Adipocyte (in vitro differentiated cells): ENCODE measurements at places on chromosomes 5 and 9.
A peak's percentile ranks its signal among the peaks of the same experiment; 100 is the strongest.

DNA sequence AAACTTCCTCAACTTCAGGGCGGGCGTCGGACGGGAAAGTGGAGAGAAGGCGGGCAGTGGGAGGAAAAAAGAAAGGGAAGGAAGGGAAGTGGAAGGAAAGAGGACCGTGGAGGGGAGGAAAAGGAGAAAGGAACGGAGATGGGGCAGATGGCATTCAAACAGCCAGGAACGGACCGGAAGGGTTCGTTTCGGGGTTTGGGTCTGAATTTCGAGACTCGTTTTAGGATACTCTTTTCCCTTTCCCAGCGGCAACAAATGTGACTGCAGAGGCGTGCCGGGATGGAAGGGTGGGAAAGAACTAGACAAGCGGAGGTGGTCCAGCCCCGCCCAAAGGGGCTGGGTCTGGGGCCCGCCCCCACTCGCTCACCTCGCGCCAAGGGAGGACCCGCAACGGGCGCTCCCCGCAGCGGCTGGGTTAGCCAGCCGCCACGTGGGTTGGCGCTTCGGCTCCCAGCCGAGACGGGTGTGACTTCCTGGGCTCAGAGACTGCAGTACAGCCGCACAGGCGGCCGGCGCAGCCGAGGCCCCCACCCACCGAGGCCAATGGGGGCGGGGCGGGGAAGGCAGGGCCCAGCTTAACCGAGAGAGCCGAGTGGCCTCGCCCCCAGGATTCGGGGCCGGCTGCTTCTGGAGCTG lies 2.7 kb downstream of the VCAN start:
- peak; percentile 94 for DNase-seq

- no peak for DNase-seq
Measured at GRCh38 chr5:173001229-173001841, 17.8 kb downstream of the ATP6V0E1 start.

- peak; percentile 12 for DNase-seq
Measured at GRCh38 chr9:34809504-34810186, 99.7 kb upstream of the CCL21 start.

DNA sequence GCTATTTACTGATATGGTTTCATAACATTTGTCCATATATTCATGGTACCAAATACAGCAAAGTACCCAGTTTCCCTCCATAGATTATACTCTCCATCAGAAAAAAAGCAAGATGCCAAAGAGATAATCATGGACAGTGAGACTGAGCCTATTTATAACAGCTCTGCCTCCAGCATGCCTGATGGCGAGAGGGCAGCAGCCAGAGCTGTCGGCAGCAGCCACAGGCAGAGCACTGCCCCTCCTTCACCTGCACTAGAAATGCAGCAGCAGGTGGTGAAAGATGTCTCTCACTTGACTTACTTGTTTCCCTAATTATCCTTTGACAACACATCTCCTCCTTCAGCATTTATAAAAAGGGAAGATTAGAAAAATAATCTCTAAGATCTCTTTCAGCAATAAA lies 32.4 kb downstream of the CTNNAL1 start:
- no peak for DNase-seq

GRCh38 chr5:59599729-59600128 lies 293.8 kb downstream of the PDE4D start:
- no peak for DNase-seq

DNA sequence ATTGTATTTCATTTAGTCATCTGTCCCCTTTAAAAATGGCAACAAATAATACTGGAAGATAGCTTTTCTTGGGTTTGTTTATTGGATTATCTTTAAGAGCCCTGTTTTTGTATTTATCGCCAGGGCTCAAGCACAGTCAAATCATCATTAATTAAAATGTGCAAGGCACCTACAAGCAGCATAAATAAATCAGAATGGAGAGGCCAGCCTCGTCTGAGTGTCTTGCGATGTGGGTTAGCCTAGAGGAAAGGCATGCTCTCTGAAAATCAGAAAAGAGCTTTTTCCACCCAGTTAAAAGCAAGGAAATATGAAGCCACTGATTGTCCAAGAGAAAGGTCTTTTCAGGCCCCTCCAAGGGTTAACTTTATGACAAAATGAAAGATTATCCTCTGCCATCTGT lies 31.8 kb downstream of the ZFAND5 start:
- no peak for DNase-seq

DNA sequence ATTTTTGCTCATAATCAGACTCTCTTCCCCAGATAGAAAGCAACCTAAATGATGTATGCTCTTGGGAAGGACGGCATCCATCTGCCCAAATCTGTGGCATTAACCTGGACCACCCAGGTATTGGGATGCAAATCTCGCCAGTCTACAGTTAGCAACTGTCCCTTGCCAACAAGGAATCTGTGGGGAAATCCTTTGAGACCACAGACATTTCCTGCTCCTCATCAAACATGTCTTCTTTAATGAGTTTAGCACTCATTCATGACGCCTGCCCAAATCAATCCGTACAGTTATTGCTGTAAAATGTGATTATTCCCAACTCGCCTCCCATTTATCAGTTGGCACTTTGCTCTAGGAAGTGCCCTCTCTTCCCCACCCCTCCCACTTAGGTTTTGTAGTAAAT lies 7.8 kb downstream of the ROR2 start:
- no peak for DNase-seq

DNA sequence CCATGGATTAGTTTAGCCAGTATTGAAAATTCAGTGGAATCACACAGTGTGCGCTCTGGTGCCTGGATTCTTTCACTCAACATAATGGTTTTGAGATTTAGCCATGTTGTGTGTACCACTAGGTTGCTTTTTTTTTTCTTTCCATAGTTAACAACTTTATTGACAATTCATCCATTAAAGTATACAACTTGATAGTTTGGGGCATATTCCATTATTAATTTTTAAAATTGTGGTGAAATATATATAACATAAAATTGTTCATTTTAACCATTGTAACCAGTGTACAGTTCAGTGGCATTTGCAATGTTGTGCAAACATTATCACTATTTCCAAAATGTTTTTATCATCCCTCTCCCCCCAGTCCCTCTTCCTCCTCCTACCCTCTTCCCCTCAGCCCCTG lies 35.2 kb downstream of the ANKRD33B start:
- DNase-seq: no peak

GRCh38 chr5:4572311-4573100 lies 567.6 kb upstream of the ADAMTS16 start:
- DNase-seq: no peak

GRCh38 chr5:26553079-26553478 lies 485.3 kb downstream of the CDH9 start:
- DNase-seq: no peak

DNA sequence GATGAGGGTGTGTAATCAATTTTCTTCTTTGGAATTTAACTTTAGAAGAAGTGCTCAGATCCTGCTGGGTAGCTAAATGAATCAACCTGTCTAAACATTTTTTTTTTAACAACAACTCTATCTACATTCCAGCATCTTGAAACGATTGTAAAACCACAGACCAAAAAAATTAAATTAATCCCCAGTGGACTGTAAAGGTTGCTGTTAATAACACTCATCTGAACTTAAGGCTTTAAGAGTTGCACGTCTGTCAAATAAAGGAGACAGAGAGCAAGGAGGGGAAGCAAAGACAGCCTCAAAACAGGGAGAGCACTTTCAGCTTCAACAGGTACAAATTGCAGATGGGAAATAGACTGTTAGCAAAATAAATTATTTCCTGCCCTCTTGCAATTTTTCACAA lies 548.5 kb downstream of the DTWD2 start:
- peak; percentile 37 for DNase-seq

DNA sequence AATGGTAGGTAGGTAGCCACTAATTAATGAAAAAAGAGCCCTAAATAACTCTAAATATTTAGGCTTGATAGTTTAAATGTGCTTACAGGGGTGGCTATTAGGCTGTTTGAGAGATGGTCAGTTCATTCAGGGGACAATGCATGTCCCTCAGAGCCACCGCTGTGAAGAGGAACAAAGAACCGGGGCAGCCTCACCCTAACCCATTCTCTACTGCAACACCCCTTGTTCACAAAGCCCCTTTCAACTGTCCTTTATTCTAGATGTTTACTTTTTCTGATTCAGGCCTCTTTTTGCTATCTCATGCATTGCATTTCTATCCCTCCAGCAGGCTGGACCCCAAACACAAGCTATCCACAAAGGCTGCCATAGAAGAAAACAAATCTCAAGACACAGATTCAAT lies 906.7 kb downstream of the NR2F1-AS1 start:
- no peak for DNase-seq

GRCh38 chr5:149837680-149838269 lies 106.8 kb downstream of the PDE6A start:
- peak; percentile 83 for DNase-seq

DNA sequence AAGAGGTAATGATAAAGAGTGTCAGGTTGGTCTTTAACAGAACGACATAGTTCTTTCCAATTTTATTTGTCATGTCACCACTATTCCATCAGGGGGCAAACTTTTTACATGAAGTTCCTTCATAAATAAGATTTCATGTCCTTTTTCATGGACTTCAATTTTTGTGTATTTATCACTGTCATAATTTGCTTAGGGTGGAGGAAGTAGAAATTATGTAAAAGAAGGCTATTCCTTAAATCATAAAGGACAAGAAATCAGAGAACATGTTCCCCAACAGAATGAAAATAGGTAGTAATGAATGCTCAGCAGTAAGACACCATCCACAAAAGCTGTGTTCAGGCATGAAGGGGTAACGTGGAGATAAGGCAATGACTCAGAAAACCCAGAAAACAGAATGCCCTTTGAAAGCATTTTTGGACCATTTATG lies 72.7 kb downstream of the ZFAND5 start:
- peak; percentile 86 for DNase-seq

DNA sequence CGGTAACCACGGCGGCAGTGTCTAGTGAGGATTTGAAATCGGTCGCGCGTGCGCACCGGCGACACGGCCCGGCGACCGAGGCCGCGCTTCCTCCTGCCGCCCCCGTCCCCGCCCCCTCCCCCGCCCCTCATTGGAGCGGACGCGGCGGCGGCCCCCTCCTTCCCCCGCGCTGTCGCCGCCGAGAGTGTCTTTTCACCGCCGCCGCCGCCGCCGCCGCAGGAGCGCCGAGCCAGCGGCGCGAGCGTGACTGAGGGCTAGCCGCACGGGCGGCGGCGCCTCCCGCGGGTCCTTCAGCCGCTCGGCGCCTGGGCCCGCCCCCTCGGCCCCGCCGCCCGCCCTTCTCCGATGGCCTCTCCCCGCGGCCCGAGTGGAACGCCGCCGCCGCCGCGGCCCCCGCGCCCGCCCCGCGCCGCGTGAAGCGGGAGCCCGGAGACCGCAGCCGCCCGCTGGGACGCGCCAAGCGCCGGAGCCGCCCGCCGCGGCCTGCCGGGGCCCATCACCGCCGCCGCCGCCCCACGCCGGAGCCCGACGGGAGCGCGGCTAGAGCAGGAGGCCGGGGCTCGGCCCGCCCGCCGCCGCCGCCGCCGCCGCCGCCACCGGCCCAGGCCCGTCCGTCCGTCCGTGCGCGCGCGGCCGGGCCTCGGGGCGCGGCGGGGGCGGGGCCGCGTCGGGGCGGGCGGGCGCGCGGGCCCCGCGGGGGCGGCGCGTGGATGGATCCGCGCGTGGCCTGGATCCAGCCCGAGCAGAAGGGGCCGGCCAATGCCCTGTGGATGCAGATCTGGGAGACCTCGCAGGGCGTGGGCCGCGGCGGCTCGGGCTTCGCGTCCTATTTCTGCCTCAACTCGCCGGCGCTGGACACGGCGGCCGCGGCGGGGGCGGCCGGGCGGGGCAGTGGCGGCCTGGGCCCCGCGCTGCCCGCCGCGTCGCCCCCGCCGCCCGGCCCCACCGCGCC lies at the start of gene TENT4A:
TSS of gene TENT4A (plus strand) at position 159 of the 952 bp plus-strand sequence. CDS start at position 711, 552 bp downstream.
- DNase-seq: peak; percentile 65

DNA sequence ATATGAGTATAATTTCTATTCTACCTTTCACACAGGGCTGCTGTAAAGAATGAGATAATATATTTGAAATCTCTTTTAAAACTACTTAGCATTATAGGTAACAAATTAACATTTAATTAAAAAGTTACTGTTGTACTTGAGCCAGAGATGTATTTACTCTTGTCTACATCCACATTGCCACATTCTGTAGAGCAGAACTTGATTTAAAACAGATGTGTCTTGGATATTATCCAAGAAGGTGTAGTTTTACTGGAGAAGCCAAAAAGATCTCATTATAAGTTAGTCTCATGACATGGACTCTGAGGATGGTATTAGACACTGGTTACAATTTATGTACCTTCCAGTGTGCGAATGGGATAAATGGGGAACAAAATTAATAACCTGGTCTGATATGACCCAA lies 293.1 kb upstream of the CCNH start:
- DNase-seq: peak; percentile 11

DNA sequence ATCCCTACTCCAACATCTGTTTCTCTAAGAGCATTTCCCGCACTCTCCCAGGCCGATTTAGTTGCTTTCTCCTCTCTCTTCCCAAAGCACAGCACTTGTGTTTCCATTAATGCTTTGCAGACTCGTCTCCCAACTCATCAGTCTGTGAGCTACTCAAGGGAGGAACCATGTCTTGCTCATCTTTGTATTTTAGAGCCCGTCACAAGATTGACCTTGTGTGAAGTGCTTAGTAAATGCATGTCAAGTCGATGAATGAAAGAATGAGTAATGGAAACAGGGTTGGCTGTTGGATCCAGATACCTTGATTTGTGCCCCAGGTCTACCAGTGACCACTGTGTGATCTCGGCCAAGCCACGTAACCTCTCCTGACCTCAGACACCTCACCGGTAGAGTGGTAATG lies 99.3 kb downstream of the KLF4 start:
- no peak for DNase-seq

- DNase-seq: no peak
Measured at GRCh38 chr9:117545846-117546245, 131.0 kb upstream of the ASTN2 start.

- DNase-seq: peak; percentile 39
Measured at GRCh38 chr5:72160959-72161358, 53.7 kb downstream of the MAP1B start.

- peak; percentile 83 for DNase-seq
Measured at GRCh38 chr5:123785162-123786071, 273.4 kb downstream of the CSNK1G3 start.

GRCh38 chr9:97704851-97705250 lies 7.7 kb upstream of the XPA start:
- DNase-seq: no peak

GRCh38 chr9:87653941-87654340 lies 72.0 kb upstream of the CTSL start:
- no peak for DNase-seq

- DNase-seq: no peak
Measured at GRCh38 chr5:181130832-181131496, at the start of gene OR2V1. TSS of gene OR2V1 (minus strand) at chr5:181131169. CDS start at chr5:181125304, 5,865 bp downstream.

DNA sequence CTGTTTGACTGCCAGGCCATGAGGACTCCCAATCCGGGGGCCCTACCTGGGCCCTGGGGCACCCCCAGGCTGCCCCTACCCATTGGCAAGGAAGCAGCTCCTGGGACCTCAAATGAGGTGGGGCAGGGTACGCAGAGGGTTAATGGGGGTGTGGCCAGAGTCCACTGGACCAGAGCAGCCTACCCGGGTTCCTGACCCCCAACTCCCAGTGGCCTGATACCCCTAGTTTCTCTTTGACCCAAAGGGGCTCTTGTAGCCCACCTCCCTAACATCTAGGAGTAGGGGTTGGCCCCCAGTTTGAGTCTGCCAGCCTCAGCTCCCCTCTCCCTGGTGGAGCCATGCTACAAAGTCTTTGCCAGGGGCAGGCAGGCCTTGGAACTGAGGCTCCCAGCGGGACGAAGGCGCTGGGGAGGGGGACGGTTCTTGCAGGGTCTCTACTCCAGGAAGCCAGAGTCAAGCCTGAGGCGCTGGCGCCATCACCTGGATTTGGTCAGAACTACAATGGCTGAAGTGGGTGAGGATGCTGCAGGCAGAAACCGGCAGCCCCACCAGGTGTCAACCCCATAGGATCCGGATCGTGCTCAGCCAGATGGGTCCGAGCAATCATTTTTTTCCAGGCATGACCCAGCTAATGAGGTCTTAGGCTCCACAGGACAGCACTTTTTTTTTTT lies 8.4 kb upstream of the CERCAM start:
- DNase-seq: peak; percentile 61

- peak; percentile 46 for DNase-seq
Measured at GRCh38 chr9:116688806-116689485, 1.8 kb downstream of the TRIM32 start.
